ENCODE measurements at places on chromosomes 1 and 21.

DNA sequence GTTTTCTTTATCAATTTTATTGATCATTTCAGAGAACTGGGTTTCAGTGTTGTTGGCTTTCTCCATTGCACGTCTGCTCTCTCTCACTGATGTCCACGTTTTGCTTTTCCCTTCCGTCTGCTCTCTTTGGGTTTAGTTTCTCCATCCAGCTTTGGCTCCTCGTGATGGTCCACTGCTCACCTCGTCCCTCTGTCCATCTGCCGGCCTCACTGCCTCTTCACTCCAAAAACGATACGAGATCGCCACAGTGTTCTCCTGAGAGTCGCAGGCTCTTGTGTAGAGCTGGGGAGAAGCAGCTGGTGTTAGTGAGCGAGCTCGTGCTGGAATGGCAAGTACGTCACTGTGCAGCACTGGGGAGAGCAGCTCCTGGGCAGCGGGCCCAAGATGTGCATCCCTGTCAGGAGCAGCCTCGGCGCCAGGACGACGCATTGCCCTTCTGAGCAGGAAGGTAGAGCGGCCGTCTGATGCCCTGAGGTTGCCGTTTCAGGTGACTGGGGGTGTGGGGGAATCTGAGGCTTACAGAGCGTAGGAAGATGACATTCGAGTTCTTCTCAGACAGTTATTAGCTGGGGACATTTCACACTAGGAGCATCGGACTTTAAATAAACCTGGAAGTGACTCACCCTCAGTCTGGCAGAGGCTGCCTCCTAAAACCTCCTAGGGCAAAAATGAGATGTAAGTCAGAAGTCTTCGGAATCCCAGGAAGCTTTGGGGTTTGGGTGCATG, 31.4 kb upstream of the PCBP3 start:
- DNase-seq: no peak

DNA sequence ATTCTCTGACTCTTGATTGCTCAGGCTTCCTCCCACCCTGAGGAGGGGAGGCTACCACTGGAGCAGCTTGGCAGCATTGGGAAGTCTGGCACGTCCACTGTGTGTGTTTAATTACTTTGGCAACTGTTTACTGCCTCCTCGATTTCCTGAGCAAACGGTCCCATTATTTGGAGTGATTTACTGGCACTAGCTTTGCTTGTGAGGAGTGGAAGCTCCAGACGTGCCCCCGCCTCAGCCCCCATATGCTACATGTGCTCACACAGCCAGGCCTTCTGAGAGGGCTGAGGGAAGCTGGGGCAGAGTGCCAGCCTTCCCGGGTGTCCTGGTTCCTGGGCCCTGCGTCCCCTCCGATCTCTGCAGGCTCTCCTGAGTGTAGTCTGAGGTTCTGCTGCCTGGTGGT, 306.2 kb downstream of the PTPRU start:
- no peak for DNase-seq

- no peak for DNase-seq
These were observed 222.7 kb downstream of the HMCN1 start for GRCh38 chr1:185956881-185957280.

GRCh38 chr1:94854458-94855306, 34.5 kb downstream of the SLC44A3 start:
- DNase-seq: peak; percentile 77

- no peak for DNase-seq
These were observed 854 bp downstream of the CNTN2 start for GRCh38 chr1:205043866-205044265.

DNA sequence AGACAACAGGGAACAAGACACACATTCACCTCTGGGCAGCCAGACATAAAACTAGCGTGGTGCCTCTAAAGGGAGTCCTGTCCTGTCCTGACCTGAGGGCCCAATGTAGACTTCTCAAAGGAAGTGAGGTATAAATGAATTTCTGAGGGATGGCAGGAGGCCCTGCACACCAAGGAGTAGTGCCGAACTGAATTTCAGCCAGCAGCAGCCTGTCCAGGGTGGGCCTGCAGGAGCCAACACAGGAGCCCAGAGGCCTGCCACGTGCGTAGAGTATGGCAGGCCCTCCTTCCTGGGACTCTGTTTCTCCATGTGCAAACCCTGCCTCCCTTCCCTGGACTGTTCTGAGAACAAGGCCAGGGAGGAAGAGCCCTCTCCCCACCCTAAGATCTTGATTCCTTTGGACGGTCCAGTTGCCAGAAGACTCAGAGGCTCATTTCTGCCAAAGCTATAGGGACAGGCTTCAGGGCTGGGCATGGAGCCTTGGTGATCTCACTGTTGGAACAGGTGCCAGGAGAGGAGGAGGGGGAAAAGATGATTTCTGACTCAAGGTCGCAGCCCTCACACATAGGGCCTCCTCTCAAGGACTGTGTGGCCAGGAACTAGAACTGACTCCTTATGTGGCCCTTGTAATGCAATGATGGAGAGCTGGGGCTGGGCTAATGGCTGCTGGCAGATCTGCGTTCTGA, 1.8 kb upstream of the FABP3 start:
- no peak for DNase-seq

DNA sequence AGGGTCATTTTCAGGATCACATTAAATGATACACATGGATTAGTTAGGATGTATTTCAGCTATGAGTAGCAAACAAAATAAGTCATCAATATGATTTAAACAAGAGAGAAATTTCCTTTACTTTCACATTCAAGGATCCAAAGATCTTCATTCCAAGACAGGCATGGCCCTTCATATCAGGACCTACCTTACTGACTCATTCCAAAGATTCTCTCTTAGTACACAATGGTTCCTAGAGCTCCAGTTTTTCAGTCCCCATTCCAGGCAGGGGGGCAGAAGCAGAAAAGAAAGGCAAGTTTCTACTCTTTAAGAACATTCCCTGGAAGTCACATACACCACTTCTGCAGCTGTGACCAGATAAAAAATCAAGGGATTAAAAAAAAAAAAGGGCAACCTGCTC, 23.7 kb downstream of the RGS2 start:
- DNase-seq: no peak

DNA sequence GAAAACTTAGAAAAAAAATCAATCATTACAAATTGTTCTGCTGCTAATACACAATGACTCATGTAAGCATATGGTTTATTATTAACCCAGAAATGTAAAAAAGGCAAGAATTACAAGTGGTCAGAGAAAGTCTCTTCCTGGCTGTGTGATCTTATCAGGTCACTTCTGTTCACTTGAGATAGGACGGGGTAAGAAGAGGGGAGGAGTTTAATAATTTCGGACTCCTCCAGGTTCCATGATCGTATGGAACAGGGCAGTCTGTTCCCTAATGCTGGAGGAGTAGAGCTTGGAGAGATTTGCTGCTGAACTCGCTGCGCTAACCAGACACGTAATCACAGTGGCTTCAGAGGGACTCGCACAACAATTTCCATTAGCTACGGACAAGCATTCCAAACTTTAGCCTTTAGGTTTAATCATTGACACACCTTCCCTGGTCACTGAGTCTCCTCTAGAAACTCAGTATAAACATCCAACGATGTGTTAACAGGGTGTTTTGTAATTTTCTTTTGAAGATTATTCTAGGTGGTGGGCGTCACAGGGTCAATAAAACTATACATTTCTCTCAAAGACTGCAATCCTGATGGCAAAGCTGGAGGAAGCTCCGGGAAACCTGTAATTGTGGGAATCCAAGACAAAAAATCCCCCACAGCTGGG, 1.3 kb downstream of the CRYZ start:
- DNase-seq: no peak

DNA sequence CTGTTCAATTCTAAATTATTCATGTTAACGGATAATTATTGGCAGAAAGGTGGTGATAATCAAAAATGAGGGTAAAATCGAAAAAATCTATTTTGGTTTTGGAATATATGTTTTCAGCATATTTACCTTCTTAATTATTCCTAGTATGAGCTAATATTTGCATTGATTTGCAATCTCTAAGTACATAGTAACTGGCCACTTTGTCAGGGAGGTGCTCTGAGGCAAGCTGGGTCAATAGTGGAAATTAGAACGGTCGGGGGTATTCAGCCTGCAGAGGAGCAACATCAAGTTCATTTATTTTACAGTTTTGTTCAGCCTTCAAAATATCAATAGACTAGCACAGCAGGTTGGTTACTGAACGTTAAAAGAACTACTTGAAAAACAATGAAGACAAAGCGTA, 1.8 kb downstream of the OTUD7B start:
- no peak for DNase-seq

DNA sequence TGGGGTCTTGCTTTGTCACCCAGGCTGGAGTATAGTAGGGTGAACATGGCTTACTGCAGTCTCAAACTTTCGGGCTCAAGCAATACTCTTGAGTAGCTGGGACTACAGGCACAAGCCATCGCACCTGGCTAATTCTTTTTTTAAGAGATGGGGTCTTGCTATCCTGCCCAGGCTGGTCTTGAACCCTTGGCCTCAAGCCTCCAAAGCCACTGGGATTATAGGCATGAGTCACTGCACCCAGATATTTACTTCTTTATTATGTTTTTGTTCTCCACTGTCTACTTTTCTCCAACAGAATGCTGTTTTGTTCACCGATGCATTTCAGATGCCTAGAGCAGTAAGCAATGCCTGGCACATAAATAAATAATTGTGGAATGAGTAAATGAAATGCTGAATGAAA, 72.4 kb downstream of the ADCY10 start:
- no peak for DNase-seq

- DNase-seq: no peak
These were observed 8.1 kb downstream of the GBP7 start for GRCh38 chr1:89167590-89168230.

GRCh38 chr1:59520827-59521418, 224.0 kb downstream of the FGGY start:
- no peak for DNase-seq

DNA sequence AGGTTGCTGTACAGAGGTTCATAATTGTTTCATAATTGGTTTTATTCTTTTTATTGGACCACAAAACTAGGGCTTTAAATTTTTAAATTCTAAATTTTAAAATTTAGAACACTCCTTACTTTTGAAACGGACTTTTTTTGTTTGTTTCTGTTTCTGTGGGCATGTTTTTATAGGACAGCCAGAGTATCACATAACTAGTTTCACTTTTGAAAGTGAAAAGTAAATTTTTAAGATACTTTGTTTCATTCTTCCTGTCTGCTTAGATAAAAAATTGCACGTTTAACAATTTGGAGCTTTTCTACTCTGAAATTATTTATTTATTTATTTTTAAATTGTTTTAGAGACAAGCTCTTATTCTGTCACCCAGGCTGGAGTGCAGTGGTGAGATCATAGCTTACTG, 29.7 kb downstream of the MDM4 start:
- DNase-seq: no peak

DNA sequence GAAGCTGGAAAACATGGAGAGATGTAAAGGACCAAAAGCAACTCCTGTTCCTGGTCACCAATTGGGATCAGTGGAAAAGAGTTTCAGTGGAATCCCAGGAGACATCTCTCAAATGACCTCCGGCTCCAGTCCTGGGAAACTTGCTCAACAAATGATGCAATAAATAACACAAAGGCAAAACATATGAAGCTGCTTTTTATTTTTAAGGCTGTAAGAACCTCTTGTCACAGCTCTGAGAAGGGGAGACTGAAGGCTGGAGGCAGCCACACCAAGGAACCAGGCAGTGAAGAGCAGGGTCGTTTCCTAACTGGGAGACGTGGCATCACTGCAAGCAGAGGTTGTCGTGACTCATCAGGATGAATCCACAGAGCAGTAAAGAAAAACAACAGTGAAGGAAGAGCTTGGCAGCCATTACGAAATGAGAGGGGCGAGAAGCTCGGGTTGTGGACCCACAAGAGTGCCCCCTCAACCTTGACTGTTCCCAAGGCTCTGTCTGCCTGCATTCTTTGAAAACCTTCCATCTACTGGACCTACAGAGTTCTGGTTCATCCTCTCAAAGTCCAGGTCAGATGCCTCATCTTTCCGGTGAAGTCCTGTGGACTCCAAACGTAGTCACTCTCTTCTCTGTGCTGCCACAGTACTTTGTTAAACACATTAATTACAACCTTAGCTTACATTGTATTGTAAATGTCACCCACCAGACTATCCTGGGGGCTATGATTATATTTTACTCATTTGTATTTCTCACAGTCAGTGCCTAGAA, 32.1 kb downstream of the JAK1 start:
- DNase-seq: no peak

GRCh38 chr1:228185641-228185965, 20.0 kb downstream of the IBA57 start:
- no peak for DNase-seq

DNA sequence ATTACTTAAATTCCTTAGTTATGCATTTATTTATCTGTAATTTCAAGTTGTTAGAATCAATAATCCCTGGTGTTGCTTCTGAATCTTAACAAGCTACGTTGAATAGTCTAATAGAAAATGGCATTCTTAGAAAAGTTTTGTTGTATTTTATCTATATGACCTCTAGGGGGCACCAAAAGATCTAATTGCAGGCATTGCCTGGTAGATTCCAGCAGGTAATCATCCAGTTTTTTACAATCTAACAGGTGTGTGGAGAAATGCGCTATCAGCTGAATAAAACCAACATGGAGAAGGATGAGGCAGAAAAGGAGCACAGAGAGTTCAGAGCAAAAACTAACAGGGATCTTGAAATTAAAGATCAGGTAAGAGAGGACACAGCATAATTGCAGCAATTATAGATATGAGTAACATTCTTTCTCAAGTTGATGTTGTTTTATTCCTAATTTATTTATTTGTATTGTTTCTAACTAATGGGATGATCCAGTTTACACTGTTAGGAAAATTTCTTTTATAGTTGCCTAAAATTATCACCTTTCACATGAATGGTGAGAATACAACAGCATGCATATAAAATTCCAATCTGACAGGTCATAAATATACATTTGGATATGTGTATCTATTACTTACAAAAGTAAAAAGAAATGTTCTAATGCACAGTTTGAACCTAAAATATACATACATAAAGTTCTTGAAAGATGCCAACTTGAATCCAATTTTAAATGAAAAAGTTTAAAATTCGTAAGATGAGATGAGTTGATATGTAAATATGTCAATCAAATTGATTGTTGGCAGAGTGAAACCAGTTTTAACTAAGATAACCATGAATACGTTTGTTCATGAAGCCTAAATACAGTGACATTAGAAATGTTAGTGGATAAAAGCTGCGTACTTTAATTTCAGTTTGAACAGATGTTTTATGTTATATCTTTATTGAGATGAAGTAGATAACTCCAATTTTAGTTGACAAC, 88.4 kb downstream of the SDCCAG8 start:
- DNase-seq: peak; percentile 44

GRCh38 chr1:107965110-107965991, at the start of gene VAV3:
Gene VAV3, minus strand, starts transcription at chr1:107965180. Its CDS starts 311 bp downstream, at chr1:107964869.
- no peak for DNase-seq

DNA sequence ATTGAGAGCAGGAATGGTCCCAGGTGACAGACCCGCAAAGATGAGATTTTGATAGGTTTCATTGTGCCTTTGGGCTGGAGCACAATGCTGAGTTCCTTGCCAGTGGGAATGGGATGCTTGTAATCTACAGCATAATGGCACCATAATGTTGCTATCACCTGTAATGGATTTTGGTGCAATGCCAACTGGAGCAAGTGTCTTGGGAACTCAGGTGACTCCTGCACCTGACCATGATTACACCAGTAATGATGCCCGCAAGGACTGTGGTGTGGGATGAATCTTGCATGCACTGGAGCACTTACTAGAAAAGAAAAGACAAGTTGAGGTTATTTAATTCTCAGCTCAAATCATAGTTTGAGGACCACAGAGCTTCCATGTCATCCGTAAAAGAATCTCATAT, 96.7 kb downstream of the PTPRU start:
- no peak for DNase-seq
